ENCODE measurements at places on chromosomes 2 and 18. TPM values are rescaled to one million over a fixed set of nuclear protein-coding genes. Genes with fewer than 3 reads are reported as not detected.

- no peak for DNase-seq
These were observed 3.0 kb upstream of the SKOR2 start for GRCh38 chr18:47254341-47254939.

DNA sequence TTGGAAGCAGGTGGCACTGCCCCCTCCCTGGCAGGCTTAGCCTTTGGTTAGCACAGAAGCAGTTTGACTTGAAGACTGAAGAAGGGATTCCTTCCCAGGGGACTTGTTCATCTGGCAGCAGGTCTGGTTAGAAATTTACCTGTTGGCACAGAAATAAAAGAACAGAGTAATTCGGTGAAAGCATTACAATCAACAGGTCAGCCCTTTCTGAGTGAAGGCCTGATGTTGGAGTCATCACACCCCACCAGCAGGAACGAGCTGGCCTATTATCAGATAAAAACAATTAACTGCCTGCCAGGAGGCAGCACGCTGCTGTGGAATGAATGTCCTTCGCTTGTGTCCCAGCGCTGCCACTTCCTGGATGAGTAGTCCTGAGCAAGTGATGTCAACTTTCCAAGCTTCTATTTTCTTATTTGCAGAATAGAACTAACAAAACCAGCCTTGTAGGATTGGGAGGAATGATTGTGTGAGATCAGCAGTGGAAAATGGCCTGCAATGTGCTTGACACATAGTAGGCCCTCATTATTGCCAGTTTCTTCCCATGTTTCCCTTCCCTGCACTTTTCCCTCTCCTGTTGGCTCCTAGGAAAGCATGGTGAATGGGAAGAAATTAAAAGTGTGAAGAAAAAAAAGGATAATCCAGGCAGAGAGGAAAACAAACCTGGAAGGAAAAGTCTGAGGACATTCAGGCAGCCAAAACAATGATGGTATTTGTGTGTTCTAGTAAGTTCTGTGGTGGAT lies 29.0 kb downstream of the LGALSL start:
- DNase-seq: no peak

Gene SCN2A
- total RNA-seq: 1.9 TPM

DNA sequence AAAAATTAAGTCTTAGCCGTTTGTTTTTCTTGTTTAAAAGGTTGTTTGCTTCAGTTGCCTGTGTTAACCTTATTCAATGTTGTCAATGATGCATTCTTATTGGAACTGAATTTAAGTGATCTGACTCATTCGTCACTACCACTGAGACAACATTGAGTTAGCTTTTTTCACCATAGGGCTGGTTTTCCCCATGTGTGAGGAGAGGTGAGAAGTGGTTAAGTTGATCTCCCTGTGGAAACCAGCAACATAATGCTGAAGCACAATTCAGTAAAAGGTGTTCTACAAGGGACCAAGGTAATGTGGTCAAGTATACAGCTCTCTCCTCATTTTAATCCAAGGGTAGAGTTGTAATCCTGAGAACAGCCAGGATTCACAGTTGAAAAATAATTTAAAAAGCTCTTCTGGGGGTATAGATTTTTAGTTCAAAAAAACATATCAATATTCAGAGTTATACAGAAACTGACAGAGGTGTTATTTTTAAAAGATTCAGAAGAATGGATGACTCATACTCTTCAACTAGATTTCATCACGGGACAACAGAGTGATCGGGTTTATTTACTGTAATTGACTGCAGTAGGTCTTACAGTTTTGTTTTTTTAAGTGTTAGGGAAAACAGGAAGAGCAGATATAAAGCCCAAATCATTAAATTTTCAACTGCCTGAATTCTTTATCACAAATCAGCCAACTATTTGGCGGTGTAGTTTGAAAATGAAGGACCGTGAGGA lies 12.6 kb downstream of the NOP58 start:
- DNase-seq: no peak

GRCh38 chr2:3513026-3513810 lies 6.1 kb downstream of the ADI1 start:
- DNase-seq: no peak

DNA sequence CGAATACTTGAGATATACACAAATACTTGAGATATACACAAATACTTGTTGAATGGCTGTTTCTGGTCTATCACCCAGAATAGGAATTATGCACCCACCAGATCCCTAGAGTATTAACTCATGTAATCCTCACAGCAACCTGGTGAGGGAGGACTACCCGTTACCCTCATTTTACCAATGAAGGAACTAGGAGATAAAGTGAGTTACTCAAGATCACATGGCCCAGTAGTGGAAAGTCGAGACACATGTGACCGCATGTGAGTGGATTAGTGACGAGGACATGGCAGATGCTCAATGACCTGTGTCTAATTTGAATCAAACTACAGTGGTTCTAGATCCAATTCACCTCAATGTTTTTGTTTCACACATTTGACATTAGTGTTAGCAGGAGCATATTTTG lies 2.4 kb downstream of the MOGAT1 start:
- no peak for DNase-seq

Gene KLHL41
- total RNA-seq: 1.4 TPM

Gene LYG2
- not detected for total RNA-seq

- DNase-seq: no peak
These were observed 243.5 kb upstream of the MYT1L start for GRCh38 chr2:2574401-2575180.

DNA sequence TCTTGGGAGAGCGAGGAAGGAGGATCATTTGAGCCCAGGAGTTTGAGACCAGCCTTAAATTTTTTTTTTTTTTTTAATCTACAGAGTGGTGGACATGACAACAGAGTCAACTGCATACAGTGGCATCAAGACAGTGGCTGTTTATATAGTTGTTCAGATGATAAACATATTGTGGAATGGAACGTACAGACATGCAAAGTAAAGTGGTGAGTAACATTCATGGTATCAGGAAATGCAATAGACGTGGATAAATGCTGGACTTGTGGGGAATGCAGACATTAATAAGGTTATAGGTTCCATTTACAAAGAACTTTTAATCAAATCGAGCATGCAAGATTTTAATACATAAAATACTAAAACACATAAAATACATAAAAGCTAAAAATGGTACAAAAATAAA lies 11.9 kb downstream of the WDR43 start:
- DNase-seq: no peak

DNA sequence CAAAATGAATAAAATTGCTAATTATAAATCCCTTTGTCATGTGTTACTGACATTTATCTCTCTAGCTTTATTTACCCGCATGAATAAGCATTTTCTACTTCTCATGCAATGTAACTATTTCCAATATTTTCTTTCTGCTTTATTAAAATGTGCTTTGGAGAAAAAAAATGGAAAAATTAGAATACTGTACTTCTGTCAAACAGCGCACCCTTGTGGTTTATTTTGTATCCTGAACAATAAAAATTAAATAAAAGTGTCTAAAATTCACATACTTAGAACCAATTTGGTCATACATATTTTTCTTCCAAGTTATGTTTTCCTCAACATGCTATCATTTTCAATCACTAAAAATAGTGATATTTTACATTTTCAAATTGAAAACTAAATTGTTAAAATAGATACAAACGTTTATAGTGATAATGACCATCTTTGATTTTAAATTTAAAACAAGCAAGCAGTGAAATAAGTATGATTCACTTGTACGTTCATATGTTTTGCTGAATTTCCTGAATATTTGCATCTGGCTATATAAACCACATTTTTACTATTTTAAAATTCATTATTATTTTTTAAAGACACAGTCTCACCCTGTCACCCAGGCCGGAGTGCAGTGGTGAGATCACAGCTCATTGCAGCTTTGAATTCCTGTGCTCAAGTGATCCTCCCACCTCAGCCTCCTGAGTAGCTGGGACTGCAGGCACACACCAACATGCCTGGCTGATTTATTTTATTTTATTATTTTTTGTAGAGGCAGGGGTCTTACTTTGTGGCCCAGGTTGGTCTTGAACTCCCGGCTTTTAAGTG lies 95.9 kb upstream of the GRB14 start:
- DNase-seq: no peak

GRCh38 chr2:104938231-104938941 lies 84.5 kb downstream of the POU3F3 start:
- no peak for DNase-seq

Gene NAT8
- total RNA-seq: not detected

Gene LOXL3
- 112 TPM for total RNA-seq

- DNase-seq: no peak
These were observed 32.3 kb upstream of the MPP4 start for GRCh38 chr2:201730651-201731285.

DNA sequence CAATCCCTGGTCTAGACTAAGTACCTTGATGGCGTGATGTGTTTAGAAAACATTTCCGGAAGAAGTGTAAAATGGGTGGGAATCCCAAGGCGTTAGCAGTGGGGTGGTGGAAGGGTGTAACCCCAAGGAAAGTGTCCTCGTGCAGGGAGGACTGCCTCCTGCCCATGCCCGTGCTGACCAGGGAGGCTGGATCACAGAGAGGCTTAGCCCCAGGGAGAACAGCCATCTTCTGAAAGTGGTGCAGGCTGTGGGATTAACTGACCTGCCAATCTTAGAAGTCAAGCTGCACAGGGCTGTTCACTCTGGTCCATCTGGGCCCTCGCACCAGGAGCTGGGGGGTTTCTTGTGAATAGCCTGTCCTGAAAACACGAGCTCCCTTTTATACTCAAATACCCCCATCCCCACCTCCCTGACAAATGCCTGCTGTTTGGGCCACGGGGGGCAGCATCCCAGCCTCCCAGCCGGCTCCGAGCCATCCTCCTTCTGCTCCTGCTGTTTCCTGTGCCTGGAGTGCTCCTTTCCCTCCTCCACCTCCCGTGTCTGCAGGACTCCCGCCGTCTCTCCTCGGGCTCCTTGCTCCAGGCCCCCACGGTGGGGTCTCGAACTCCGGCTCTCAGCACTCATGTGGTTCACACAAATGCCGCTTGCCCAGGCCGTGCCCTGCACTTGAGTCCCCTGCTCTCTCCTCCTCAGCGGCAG lies 52.1 kb upstream of the PXDN start:
- DNase-seq: peak; percentile 74

- DNase-seq: no peak
These were observed 1352.9 kb upstream of the CHAC2 start for GRCh38 chr2:52414561-52415295.

Gene LINC00305
- total RNA-seq: not detected

- DNase-seq: no peak
These were observed 36.6 kb downstream of the SCTR start for GRCh38 chr2:119487434-119488244.

Gene ADAM23
- total RNA-seq: 19.2 TPM

- DNase-seq: no peak
These were observed 15.9 kb downstream of the FBXO41 start for GRCh38 chr2:73268366-73268829.

Gene COL6A3
- total RNA-seq: 264 TPM

Gene EPB41L3
- 47.0 TPM for total RNA-seq

Gene GAD1
- not detected for total RNA-seq

- DNase-seq: no peak
These were observed 60.1 kb upstream of the KIF5C start for GRCh38 chr2:148814860-148815419.

Gene NEMP2
- 7.9 TPM for total RNA-seq

Gene FRZB
- total RNA-seq: 13.8 TPM

Gene PDE1A
- total RNA-seq: 0.69 TPM

GRCh38 chr2:159546716-159547430 lies 69.5 kb downstream of the BAZ2B start:
- no peak for DNase-seq

DNA sequence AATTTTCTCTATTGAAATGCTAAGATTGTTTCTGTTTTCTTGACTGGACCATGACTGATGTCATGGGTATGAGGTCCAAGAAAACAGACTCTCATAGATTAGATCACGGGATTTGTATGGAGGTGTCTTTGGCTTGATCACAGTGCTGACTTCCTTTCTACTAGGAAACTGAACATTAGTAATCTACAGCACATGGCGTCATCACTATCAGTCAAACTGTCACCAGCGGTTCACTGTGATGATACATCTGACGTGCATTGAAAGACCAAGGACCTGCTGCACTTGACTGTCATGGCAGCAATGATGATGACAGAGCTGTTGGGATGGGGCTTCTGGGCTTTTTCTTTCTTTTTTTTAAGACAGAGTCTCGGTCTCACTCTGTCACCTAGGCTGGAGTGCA lies 28.2 kb upstream of the IMPA2 start:
- no peak for DNase-seq

- DNase-seq: no peak
These were observed 40.7 kb upstream of the GALR1 start for GRCh38 chr18:77208964-77209363.

Gene DNER
- not detected for total RNA-seq

GRCh38 chr2:217643789-217644301 lies 358.9 kb downstream of the TNS1 start:
- no peak for DNase-seq

- no peak for DNase-seq
These were observed 144.5 kb downstream of the HDAC4 start for GRCh38 chr2:239256350-239256743.

DNA sequence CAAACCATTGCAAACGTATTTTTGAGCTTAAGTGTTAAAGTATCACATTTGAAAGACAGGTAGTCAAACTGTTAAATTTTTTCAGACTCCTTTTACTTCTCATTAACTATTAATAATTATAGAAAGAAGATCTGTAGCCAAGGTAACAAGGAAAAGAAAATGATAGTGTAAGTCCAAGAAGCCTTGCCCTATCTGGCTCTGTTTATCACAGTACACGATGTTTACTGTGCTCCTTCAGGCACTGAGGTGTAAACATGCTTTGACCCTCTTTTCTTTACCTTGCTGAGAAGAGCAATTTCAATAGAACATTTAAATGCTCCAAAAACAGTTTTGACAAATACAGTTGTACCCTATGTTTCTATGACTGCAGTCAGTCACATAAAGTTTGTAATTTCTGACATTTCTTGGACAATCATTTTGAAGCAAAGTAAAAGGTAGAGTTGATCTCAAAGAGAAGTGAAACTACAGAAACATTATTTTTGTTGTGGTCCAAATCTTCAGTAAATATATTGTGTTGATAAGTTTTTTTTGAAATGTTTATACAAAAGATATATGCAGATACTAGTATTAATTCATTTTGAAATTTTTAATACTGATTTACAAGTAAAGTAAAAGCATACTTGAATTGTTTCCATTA lies 152.6 kb upstream of the KYNU start:
- no peak for DNase-seq

Gene CTDP1
- total RNA-seq: 21.0 TPM

GRCh38 chr2:150389447-150389846 lies 98.0 kb downstream of the RND3 start:
- no peak for DNase-seq

DNA sequence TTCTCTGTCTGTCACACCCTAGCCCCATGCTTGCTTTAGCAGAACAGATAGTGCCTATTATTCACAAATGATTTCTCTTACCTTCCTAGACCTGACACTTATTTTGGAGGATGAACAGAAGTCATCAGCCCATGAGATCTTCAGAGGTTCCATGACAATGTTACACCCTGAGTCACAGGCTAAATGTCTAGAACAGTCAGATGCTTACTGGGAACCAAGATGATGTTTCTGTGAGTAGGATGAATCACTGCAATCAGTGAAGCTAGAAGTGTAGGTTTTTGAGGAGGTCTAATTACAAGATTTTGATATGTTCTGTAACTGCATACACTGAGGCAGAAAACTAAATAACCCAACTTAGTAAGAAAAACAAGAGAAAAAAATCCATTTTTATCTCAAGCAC lies 123.0 kb upstream of the THUMPD2 start:
- no peak for DNase-seq
